Cerebellar nuclear complex (tissue), 1 donor: ENCODE measurements at places on chromosomes 11 and 22.

- DNase-seq = no peak
These were observed 13.3 kb downstream of the OR52B2 start for GRCh38 chr11:6156628-6157359.

DNA sequence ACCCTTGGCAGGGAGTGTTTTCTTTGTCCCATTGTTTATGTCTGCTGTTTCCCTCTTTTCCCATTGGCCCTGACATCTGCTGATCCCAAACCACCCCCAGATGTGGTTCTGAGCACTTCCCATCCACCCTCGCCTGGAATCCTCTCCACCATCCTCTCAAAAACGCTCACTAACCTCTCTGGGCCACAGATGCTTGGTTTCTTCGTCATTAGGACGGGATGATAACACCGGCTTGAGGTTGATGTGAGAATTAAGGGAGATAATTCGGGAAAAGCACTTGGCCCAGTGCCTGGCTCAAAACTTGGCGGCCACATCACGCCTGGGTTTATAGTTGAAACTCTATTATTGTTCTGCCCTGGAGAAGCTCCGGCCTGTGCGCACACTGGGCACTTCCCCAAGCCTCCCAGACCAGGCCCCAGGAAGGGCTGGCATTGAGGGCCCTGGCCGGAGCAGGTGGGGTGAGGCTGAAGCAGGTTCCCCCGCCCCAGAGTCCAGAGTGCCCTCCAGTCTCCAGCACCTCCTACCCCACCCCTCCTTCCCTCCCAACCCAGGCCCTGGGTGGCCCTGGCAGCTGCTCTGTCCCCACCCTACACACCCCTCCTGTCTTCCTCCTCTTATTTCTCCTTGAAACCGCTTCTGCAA is 63.7 kb downstream of the CYTH4 start:
- no peak for DNase-seq

GRCh38 chr11:103637831-103638230 is 398.6 kb upstream of the DDI1 start:
- no peak for DNase-seq

DNA sequence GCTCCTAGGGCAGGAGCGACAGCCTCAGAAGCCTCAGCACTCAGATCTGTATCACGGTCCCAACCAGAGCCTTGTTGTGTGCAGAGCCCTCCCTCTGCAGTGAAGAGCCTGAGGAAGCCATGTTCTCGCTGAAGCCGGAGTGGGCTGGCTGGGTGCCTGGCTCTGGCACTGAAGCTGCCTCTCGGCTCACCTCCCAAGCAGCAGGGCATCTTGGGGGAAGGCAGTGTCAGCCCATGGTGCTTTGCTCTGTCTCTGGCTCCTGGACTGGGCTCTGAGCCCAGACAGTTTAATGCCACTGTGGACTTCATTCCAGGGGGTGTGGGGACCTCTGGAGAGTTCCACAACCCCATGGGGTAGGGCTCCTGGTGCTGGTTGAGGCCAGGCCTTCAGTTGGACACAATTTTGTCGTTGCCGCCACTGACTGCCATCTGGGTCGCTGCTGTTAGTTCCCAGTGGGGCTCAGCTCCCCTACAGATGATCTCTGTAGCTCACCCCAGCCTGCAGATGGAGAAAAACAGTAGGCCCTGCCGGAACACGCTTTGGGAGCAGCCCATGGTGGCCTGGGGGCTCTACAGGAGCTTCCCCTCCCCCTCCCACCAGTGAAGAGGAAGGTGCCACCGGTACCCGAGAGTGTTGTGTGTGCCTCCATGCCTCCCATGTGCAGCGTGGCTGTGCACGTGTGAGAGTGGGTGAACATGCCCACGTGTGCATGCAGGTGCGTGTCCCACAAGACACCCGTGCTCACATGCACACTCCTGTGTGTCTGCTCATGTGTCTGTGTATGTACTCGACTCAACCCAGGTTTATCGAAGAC is 86.5 kb upstream of the B3GAT1 start:
- DNase-seq = no peak

DNA sequence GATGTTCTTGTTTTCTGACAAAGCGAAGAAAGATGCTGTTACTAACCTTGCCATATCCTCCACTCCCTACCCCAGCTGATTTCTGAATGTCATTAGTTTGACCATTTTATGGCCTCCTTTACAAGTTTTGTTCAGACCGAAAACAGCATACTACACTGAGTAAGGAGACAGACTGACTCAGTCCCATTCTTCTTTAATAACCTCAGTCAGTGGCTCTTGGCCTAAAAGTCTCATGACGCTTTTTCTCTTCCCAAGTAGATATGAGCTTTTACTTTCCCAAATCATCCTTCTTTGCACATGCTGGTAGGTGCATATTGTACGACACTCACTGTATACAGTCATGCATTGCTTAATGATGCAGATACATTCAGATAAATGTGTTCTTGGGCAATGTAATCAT is 8.0 kb upstream of the FIBIN start:
- no peak for DNase-seq

DNA sequence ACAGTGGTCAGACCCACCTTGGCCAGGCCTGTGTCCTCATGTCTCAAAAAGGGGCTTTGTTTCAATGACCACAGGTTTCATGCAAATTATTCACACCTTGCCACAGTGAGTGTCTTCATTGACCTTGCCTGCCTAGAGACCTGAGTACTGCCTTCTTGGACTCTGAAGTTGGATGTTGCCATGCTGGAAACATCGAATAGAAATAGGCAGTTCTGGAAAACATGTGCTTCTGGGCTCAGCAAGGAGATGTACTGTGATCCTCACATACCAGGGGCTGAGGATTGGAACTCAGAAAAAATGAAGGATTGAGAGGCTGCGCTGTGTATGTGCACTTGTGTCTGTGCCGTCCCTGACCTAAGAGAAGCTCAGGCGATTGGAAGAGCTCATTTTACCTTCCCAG is 9.6 kb upstream of the NRIP3 start:
- no peak for DNase-seq

GRCh38 chr11:99327527-99327926 is 306.8 kb downstream of the CNTN5 start:
- no peak for DNase-seq

DNA sequence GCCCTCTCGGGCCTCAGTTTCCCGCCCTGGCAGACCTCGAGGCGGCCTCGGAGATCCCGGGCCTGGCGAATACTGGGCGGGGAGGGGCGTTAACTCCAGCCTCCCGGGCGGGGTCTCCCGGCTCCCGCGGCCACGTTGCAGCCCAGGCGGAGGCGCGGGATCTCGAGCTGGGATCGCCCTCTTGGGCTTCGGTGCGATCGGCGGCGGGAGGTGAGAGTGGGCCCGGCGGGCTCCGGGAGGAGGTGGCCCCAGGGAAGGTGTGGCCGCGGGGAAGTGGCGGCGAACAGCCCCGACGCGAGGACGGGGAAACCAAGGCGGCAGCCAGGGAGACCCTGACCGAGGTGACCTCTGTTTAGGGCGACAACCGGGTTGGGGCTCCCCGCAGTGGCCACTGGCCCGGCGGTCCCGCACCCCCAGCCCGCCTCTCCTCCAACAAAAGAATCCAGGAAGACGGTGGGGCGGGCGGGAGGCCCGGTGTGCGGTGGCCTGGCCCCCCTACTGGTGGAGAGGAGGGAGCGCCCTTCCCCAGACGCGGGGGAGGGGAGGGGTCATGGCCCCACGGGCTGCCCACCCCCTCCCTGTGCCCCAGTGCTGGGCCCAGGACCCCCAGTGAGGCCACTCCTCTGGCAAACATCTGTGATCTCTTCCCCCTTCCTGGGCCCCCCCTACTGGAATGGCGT is at the start of gene PHETA2:
Gene PHETA2, plus strand, starts transcription at position 117 of the 680 bp plus-strand sequence. CDS start 3,046 bp downstream, outside the sequence.
- no peak for DNase-seq

DNA sequence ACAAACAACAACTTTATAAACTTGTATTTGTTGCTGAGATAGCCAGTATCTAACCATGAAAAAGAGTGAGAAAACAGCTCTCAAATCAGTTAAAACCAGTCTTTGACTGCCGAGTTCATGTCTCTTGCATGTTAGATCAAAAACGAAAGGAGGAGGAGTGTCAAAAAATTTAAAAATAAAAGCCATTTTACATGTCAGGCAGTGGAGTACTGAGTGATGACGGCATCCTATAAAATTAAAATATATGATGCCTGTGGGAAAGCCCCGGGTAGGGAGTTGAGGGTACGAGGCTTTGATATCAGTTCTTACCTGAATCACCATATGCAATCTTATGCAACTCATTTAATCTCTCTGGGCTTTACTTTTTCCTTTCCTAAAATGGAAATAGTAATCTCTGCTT is 117.3 kb downstream of the ETS1 start:
- DNase-seq = no peak

DNA sequence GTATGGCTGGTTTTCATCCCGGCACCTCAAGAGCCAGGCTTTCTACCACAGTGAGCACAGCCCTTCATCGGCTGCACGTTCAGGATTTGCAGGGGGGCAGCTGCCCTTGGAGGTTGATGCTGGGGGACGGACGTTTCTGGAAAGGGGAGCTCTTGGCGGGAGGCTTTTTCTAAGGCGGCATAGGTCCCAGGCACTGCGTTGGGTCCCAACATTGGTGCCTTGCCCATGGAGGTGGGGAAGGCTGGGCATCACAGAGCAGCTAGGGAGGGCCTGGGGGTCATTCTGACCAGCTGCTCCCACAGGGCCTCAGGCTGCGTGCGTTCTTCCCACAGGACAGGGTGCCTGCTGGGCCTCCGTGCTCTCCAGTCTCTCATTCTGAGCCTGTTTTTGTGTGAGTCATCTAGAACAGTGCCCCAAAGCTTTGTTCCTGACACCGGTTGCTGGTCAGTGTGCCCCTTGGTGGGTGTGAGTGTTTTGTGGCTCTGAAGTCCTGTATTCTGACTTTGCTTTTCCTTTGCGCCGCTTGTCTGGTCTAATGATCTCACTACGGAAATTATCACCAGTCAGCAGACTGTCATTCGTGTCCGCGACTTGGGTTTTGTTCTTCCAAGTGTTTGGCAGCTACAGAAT is 275.9 kb downstream of the TBC1D22A start:
- DNase-seq = no peak

DNA sequence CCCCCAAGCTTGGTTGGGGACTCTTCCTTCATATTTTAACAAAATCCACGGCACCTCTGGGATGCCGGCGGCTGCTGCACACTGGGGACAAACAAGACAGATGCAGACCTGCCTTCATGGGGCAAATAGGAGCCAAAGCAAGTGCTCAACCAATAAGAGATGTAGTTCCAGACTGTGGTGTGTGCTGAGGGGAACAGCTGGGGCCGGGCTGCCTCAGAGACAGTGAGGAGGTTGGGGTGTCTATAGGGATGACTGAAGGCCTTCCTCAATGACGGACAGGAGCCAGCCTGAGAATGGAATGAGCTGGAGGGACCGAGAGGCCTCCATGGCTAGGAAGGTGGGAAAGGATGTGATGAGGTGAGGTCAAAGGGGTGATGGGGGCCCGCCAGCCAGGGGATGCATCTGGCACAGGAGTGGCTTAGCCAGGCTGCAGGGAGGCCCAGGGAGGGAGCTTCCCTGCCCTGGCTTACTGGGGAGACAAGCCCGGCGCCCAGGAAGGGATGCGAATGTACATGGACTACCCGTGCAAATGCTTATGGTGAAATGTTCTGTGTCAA is 10.3 kb upstream of the CTSD start:
- DNase-seq = no peak

DNA sequence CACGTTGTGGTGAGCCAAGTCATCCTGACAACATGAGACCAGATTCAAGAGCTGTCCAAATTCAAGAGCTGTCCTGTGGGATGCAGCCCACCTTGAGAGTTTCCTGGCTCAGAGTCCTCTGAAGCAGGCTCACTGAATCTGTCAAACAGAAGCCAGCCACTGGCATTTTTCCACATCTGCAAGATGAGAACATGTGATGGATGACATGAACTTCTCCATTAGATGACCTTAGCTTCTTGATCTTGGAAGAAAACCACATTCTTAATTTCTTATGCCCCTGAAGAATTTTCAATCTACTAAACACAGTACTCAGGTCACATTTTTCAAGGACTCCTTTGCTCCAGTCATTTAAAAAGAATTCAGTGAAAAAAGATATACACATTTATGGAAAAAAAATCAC is 291.0 kb downstream of the GUCY1A2 start:
- no peak for DNase-seq

DNA sequence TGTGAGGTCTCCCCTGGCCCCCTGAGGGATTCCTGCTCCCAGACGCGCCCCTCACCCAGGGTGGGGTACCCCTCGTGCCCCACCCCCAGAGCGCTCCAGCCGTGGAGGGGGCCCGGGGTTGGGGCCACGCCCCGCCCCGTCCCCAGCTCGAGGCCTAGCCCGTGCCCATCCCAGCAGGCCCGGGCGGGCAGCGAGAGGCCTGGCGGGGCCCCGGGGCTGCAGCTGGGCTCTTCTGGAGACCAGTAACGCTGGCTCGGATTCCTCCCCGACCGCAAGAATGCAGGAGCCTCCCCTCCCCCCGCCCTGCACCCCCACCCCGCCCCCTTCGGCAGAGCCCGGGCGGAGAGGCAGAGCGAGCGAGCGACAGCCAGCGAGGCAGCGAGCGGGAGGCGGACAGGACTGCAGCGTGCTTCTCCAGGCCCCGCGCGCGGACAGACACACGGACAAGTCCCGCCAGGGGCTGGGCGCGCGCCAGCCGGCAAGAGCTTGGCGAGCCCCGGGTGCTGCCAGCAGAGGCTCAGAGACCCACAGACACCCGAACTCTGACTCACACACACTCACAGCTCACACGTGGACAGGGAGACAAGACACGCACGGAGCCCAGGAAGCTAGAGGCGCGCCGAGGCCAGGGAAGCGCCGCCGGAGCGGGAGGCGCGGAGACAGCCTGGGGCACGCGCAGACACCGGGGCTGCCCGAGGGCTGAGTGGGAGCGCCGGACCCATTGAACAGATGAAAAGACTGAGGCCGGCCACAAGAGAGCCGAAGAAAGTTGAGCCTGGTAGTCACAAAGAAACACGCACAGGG is 15.2 kb downstream of the BCL9L start:
- no peak for DNase-seq

DNA sequence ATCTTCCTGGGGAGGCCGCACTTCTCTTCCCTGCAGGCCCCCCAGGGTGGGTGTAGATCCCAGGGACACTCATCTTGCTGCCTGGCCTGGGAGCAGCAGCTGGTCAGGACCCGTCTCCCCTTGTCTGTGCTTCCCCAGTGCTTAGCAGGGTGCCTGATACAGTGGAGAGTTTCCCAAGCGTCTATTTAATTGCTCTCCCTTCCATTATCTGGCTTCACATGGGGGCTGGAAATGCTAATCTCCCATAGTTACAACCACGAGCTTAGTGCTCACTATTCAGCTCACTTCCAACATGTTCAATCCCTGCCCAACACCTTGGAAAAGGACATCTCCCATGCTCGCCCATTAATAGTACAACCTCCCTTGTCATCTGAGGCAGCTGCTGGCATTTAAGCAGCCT is 100.5 kb downstream of the DSCAML1 start:
- no peak for DNase-seq

GRCh38 chr11:126375726-126376125 is 20.2 kb downstream of the ST3GAL4 start:
- no peak for DNase-seq

GRCh38 chr11:3753110-3753509 is 44.2 kb downstream of the NUP98 start:
- DNase-seq = no peak

DNA sequence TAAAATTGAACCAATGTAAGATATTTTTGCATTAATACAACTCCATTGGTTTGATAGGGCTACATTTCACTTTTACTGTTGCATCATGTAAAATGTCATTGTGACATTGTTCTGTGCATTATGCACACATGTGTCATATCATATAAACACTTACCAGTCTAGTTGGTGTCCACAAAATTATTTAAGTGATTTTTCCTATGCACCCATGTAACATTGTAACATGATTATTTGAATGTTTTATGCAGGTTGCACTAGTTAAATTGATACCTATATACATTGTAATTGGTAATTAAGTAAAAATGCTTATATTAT is 9.6 kb upstream of the BIRC3 start:
- DNase-seq = no peak

GRCh38 chr22:44632541-44633396 is 69.2 kb upstream of the PRR5 start:
- DNase-seq = no peak
